ENCODE measurements at places on chromosomes 4 and X.

- peak; percentile 40 for DNase-seq
Observed at GRCh38 chr4:101345596-101346350, 1.6 kb downstream of the PPP3CA start.

- DNase-seq: no peak
Observed at GRCh38 chr4:100312615-100313350, 122.5 kb upstream of the DDIT4L start.

DNA sequence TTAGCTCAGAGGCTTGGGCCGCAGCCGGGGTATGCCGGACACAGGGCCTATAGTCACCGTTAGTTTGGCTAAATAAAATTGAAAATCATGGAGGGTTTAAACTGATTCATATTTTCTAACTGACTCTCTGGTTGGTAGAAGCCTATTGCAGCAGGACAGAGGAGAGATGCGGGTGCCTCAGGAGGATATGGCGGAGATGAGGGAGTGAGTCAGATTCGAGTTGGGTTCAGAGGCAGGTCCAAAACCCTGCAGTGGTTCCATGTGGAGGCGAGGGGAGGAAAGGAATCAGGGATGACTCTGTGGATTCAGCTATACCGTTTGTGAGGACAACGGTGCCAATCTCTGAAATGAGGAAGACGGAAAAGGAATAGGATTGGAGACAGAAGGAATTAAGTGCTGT is 176.6 kb downstream of the PALLD start:
- no peak for DNase-seq

GRCh38 chrX:20063716-20064351 is 52.9 kb downstream of the MAP7D2 start:
- no peak for DNase-seq

- DNase-seq: no peak
Observed at GRCh38 chr4:115671581-115671980, 558.2 kb upstream of the NDST4 start.

DNA sequence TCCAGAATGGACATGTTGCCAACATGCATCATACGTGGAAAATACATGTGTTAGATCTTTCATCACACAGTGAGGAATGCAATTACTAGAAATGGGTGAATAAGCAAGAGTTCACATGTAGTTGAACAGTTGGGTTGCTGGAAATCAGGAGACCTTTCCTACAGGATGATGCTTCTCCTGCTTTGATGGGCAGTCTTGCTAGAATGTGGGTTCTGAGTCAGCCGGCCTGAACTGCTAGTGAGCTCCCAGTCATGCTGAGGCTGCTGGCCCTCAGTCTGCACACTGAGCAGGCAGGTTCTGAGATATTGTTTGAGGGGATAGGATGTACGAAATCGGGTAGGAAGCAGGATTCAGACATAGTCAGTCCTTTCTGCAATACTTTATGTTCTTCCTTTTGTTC is 20.2 kb downstream of the MSL3 start:
- DNase-seq: no peak

GRCh38 chr4:139668036-139668435 is 2.4 kb downstream of the MGST2 start:
- DNase-seq: no peak

- DNase-seq: no peak
Observed at GRCh38 chr4:164821711-164822110, 55.3 kb upstream of the APELA start.

GRCh38 chr4:123573866-123574508 is 177.4 kb downstream of the SPRY1 start:
- DNase-seq: no peak

- DNase-seq: no peak
Observed at GRCh38 chrX:10032147-10032546, 65.0 kb downstream of the CLDN34 start.

DNA sequence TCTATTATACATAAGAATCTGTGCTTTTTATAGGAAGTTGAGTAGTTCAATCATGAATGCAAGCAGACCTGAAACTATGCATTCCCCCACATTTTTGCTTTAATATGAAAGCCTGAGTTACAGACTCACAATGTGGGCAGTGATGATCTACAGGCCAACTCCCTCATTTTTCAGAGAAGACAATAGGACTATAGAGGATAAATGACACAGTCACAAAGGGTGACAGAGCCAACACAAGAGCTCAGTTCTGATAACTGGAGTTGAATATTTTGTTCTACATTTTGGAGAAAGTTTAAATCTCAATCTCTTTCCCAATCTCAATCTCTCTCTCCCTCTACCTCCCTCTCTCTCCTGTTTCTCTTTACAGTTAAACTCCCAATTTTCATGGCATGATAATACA is 27.0 kb downstream of the MBNL3 start:
- DNase-seq: no peak

DNA sequence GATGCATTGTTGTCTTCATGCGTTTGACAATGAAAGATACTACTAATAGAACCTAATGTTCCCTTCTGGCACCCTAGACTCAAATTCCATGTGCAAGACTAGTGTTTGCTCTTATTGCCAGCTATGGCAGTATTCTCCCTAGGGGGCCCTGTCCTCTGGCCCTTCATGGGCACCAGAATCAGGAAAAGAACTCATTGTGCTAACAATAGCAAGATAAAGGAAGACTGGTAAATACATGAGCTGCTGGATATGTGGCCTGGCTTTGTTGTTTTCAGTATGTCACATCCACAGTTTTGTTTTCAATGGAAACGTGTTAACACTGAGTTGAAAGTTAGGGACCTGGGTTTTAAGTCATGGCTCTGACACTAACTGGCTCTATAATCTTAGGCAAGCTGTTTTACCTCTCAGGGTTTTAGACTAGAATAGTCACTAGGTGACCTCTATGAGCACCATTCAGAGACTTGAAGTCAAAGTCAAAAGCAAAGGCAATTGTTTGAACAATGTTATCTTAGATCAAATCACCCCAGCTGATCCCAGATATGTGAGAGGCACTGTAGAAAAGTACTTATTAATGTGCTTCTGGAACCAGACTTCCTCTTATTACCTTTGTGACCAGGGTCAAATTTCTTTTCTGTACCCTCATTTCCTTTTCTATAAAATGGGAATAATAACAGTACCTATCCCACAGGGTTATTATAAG is 253.7 kb upstream of the DIAPH2 start:
- no peak for DNase-seq

DNA sequence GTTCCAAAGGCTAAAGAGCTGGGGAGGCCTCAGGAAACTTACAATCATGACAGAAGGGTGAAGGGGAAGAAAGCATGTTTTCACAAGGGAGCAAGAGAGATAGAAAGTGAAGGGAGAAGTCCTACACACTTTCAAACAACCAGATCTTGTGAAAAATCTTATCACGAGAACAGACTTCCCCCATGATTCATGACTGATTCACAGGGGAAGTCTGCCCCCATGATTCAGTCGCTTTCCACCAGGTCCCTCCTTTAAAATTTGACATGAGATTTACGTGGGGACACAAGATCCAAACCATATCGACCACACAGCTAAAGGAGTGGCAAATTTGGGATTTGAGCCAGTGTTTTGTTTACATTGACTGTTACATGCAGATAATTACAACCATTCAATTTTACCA is 971.1 kb upstream of the HS3ST1 start:
- DNase-seq: no peak

DNA sequence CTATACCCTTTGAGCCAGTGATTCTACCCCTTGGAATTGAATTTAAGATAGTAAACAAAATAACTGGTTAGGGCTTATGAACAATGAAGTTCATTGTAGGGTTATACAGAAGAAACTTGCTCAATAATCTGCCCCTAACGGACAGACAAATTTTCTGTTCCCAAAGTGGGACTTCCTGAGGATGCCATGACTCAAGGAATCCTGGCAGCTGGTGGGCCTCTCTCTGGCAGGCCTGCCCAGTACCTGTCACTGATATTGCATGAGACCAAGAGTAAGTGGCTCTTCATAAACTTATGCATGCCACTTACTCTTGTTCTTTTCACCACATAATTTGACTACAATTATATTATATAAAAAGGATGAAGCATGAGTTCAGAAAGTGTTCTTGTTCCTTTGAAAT is 41.5 kb downstream of the GPRIN3 start:
- DNase-seq: no peak

DNA sequence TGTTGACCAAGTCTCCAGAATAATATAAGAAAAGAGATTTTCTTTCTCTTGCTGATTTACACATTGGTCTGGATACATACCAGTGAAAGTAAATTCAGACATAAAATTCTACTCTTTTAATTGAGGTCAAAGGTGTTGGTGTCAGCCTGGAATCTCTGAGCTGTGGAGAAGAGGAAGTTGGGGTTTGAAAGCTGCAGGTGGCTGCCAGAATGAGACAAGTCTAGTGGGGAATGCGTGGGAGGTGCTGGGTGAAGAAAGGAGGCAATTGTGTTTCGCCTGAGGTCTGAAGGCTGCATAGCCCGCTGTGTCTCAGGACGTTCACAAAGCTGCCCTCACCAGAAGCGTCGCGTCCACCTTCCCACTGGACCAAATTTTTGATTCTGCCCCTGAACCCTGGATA is 31.2 kb downstream of the PHEX start:
- DNase-seq: no peak

- peak; percentile 66 for DNase-seq
Observed at GRCh38 chr4:88514557-88515511, 8.7 kb downstream of the PYURF start.

DNA sequence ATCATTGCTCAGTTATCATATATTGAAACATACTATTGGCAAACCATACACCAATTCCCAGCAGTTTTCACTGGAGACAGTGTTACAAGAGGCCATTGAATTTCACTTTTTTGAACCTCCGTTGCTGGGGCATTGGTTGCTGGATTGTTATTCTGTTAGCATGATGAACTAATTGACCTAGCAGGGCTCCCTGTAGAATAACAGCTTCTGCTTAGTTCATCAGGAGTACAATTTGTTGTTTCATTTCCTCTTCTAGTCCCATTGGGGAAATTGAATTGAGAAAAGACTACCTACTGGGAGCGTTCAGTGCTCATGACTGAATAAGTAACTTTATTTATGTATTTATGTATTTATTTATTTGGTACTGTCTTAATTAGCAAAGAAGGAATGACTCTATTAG is 151.6 kb downstream of the SLIT2 start:
- DNase-seq: no peak

GRCh38 chrX:68462197-68462596 is 28.9 kb upstream of the OPHN1 start:
- DNase-seq: no peak

DNA sequence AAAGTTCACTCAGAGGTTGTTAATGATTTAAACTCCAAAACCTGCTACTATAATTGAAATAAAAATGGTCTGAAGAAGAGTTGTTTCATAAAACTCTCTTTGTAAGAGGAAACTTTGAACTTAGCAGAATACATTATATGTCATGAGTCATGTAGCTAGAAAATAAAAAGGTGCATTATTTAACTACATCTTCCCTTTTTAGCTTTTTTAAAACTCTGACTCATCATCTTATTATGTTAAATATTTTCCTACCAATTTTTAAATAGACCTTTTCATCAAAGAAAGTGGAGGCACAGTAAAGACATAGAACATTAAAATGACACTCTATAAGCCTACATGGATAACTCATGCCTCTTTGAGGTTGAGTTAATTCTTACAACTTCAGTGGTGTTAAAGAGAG is 1.2 kb upstream of the ZNF827 start:
- DNase-seq: no peak

- no peak for DNase-seq
Observed at GRCh38 chr4:89534356-89534755, 226.8 kb upstream of the GPRIN3 start.

- DNase-seq: no peak
Observed at GRCh38 chrX:132216806-132217202, 2.4 kb downstream of the RAP2C start.

GRCh38 chrX:123859409-123859845 is 426 bp upstream of the XIAP start:
- peak; percentile 72 for DNase-seq

DNA sequence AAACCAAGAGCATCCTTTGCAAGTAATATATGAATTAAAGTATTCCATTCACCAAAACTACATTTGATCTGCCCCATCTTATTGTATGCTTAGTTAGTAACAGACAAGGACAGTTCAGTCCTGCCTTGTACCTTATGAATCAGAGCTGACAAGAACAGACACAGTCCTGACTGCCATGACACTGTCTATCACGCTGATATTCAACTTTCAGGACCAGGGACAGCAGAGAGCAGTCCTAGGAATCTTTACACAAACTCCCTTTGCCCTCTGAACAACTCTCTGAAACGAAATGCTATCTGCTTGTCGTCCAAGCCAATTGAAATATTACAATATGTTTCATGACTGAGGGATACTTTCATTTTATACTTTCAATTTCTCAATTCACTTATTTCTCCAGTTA is 268.6 kb upstream of the VCX start:
- DNase-seq: no peak

- DNase-seq: no peak
Observed at GRCh38 chr4:168893807-168894206, 116.2 kb downstream of the CBR4 start.

DNA sequence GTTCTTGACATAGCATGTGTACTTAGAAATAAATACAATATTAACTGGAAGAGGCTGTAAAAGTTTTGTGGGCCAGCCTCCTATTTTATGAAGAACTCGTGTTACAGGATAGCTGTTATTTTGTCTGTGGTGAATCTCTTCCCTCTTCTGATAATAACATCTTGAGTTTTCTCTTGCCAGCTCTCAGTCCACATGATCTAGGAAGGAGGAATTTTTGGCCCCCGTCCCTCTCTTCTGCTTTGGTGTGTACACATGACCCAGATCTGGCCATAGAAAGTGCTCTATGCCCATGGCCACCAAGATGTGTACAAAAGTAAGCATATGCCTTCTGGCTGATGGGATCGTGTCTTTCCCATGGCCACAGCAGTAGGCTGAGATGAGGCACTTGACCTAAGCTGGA is 108.0 kb upstream of the LEF1 start:
- DNase-seq: no peak

DNA sequence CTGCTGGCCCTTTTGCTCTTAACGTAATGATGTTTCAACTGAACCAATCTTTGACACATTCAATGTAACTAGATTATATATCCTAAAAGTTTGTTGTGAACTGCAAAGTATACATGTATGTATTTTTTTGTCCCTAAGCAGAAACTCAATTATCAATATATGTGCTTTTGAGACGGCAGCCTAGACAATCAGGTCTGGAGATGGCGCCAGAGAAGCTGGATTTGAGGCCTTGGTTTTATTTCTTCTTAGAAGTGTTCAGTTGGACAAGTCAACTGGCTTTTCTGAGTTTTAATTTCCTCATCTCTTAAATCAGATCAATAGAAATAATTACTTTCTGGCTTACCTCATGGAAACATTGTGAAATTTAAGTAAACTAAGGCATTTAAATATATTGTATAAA is 62.5 kb downstream of the DCAF8L1 start:
- no peak for DNase-seq

GRCh38 chrX:31429915-31430314 is 358.1 kb upstream of the FTHL17 start:
- DNase-seq: no peak

DNA sequence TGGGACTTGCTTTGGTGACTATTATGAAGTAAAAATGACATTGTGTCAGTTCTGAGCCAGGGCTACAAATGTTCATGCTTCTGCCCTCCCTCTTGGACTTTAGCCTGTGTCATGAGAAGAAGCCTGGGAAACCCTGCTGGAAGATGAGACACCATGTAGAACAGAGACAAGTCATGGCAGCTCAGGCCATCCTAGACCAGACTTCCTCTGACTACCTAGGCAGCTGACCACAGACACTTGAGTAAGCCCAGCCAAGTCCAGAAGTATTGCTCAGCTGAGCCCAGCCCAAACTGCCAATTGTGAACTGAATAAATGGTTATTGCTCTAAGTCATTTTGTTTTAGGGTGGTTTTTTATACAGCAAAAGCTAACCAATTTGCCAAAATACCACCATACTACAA is 467.6 kb upstream of the CNKSR2 start:
- no peak for DNase-seq
